ENCODE measurements at places on chromosomes 6 and 20.

DNA sequence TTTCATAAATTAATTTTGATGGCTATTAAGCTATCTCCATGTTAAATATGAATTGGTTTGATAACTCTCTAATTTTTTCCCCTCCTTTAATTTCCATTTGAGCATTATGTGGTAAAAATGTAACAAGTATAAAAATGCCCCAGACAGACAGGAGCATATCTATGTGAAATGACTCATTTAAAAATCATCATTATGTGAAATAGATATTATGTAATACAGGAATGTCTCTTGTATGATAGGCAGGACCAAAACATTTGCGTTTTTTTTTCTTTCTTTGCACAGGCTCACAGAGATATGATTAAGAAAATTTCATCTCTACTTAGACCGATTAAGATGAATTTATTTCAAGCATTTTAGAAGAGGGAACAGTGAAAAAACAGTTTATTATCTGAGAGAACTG lies 95.8 kb downstream of the AKAP7 start:
- DNase-seq: no peak

GRCh38 chr6:156068881-156069280 lies 613.2 kb upstream of the NOX3 start:
- no peak for DNase-seq

DNA sequence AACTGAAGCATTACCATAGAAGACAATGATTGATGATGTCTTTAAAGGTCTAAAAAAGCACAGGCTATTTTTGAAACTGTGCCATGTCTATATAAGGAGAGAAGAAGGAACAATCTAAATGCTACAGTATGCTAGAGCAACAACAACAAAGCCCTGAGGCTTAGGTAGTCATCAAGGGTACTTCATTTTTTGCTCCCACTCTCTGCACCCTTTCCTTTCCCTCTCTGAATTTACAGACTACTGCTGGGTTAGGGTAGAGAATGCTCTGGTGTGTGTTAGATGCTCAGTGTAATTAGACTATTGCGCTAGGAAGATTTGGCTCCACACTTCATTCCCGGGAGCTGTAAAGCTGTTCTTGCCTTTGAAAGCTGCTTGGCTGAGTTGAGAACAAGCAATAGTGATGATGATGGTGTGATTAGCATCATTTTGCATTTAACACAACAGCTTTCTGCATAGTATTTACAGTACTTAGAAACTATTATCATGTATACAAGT lies 1262.5 kb upstream of the CITED2 start:
- no peak for DNase-seq

DNA sequence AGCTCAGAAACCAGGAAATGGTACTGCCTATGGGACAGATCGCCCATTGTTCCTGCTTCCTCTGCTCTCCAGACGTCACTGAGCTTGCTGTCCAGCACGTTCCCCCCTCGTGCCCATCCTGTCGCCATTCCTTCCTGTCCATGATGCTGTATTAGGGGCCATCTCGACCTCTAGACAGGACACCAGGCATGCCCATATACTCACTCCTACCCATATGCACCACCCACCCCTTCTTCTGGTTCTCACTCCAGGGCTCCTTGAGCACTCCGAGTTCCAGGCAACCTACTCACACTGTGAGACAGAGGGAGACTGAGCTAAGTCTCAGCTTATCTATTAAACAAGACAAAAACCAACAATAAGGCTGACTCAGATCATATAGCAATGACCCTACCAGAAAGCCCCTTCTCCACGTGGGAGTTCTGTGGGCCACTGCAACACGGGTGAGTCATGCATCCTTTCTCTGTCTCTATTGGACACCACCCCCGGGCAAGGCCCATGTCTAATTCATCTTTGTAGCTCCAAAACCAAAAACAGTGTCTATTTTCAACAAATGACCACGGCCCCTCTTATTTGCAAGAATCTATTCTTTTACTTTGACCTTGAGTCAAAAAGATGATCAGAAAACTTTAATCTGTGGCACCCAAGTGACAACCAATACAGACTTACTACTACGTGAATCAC lies 65.7 kb downstream of the PSMG4 start:
- DNase-seq: no peak

GRCh38 chr20:33606118-33606771 lies 55.9 kb upstream of the C20orf144 start:
- DNase-seq: no peak

DNA sequence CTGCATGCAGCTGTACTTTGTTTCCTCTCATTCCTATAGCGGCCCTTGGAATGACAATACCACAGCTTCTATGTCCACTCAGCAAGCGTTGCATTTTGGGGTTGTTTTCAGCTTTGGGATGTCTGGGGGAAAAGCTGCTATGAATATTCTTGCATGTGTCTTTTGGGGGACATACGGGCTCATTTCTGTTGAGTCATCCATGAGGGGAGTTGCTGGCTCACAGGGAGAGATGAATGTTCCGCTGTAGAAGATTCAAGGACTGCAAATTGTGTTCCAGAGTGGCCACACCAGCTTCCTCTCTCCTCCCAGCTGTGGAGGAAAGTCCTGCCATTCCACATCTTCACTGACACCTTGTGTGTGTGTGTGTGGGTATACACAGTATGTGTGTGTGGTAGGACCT lies 43.3 kb downstream of the TGM2 start:
- DNase-seq: no peak

- DNase-seq: no peak
Measured at GRCh38 chr6:118594877-118595276, 46.8 kb downstream of the PLN start.

- no peak for DNase-seq
Measured at GRCh38 chr20:47973519-47974233, 188.4 kb upstream of the SULF2 start.

DNA sequence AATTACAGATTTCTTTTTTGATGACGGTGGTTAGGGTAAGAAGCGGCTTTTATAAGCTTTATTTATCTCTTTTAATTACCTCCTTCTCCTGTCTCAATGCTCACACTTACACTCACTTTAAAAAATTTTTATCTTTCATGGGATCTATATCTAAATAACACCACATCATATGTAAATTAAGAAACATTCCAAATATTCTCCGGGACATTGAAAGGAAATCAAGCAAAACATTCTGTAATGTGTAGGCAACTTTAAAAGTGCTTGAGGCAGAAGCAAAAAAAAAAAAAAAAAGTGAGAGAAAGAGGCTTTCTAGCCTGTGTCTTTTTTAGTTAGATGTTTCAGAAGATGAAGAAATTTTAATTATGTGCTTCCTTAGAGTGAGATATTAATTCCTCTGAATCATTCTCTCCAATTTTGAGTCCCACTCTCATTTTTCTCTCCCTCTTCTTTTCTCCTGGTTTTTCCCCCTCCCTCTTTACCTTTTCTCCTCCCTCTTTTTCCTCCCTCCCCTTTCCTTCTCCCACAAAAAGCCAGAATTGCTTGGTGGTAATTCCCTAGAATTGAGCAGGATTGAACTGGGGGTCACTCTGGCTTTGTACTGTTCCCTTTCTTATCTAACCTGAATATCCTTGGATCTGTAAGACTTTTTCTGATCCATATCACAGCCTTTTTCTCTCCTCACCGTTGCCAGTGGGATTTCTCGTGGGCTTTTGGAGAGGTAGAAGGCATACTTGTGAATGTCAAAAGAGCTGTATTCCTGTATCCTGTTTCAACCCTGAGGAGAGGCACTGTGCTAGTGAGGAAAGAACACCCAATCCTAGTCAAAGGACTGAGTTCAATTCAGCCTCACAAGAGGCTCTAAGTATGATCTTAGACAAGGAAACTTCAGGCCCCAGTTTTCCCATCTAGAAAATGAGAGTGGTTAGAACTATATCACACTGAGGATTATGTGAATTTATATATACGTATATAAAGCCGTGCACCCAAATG lies 30.4 kb downstream of the KCNQ5 start:
- DNase-seq: no peak

- no peak for DNase-seq
Measured at GRCh38 chr20:15251171-15251570, 913.8 kb upstream of the FLRT3 start.

GRCh38 chr20:63317601-63318291 lies 24.8 kb downstream of the COL20A1 start:
- no peak for DNase-seq

DNA sequence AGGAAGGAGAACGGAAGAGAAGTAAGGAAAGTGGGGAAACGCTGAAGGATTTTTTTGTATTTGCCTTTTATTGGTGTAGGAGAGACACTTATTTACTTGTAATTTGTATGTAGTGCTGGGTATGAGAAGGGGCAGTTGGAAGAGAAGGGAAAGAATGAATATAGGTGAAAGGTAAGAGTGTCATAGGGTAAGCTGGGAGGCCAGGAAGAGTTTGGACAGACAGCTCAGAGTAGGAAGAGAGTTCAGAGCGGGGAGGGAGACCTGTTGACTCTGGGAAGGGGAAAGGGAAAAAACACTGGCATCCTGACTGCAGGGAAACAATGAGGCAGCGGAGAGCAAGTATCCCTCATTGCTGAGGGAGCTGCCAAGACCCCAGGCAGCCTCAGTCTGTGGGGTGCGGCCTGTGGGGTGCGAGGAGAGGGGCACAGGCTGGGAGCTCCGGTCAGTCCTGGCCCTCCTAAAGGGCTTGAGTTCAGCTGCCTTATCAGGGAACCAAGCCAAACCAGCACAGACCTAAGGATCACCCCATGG lies 3.1 kb downstream of the TRAF3IP2 start:
- no peak for DNase-seq

- DNase-seq: no peak
Measured at GRCh38 chr20:59371431-59371830, 71.0 kb downstream of the EDN3 start.

GRCh38 chr6:166201878-166202277 lies 34.2 kb upstream of the TBXT start:
- DNase-seq: no peak

- DNase-seq: no peak
Measured at GRCh38 chr20:36861875-36862801, 13.8 kb upstream of the TLDC2 start.

GRCh38 chr20:61888101-61888865 lies 177.4 kb downstream of the TAF4 start:
- no peak for DNase-seq

DNA sequence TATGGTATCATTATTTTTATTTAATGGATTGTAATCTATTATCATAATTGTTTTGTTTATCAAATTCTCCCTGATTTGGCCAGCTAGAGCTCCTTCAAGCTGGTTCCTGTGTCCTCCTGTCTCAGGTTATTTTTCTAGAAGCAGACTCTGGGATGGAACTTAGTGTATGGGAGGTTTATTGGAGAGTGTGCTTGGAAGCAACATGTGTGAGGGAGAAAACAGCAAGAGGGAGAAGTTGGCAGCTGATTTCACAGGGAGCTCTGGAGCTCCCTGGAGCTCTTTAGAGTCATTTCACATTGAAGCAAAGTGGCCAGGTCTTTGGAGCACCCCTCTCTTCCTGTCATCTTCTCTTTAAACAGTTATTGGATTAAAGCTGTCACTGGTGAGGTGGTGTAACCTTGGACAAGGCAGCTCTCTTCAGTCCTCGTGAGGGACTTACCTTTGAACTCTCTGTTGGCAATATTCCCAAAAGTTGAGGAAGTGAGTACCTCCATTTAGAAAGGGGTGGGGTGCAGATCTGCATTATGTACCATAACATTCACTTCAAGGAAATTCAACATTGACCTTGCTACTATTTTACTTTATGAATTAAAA lies 103.6 kb downstream of the PHF3 start:
- DNase-seq: no peak

GRCh38 chr6:44868910-44869309 lies 459.2 kb upstream of the RUNX2 start:
- no peak for DNase-seq

DNA sequence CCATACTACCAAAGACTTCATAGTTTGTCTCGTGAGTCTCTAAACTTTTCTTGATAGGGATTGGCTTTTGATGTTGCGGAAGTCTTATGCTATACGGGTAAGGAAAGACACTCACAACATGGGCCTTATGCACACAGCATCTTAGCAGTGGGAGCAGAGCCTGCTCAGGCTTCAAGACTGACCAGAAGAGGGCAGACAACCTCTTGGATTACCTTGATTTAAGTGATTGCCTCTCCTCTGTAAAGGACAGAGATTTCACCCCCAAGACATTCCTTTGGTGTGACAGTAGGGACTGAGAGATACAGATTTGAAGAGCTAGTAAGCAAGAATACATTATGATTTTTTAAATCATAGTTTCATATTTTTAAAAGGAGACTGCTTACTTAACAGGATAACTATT lies 71.0 kb upstream of the SAMD3 start:
- DNase-seq: peak; percentile 2

DNA sequence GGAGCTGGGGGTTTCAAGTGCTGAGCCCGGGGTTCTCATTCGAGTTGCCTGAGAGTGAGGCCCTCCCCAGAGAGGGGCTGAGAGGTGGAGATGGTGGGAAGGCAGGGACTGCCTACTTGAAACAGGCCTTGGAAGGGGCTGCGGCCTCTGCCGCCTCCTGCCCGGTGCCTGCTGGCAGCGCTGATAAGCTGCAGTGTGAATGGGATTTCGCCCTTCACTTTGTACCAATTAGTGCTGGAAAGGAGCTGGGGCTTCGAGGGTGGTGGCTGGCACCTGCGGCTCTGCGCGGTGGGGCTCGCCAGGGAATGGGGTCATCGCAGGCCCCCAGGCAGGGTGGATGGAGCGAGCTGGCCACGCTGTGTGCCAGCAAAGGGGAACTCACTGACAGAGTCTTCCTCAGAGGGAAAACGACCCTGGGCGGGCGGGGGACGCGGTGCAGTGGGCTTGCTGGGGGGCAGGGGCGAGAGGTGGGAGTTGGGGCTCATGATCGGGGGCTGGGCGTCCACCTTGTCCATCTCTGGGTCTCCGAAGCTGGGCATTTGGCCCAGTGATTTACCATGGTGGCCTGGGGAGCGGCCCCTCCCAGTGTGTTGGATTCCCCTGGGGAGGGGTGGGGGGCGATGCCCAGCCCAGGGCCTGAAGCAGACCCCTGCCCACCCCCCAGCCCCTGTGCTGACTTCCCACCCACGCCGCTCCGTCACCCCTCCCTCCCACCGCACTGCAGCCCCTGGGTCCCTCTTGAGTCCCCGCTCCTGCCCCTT lies 22.9 kb downstream of the COL20A1 start:
- no peak for DNase-seq

GRCh38 chr6:14146506-14147096 lies 29.0 kb downstream of the CD83 start:
- DNase-seq: no peak
